ENCODE measurements at places on chromosomes 7 and 10.

DNA sequence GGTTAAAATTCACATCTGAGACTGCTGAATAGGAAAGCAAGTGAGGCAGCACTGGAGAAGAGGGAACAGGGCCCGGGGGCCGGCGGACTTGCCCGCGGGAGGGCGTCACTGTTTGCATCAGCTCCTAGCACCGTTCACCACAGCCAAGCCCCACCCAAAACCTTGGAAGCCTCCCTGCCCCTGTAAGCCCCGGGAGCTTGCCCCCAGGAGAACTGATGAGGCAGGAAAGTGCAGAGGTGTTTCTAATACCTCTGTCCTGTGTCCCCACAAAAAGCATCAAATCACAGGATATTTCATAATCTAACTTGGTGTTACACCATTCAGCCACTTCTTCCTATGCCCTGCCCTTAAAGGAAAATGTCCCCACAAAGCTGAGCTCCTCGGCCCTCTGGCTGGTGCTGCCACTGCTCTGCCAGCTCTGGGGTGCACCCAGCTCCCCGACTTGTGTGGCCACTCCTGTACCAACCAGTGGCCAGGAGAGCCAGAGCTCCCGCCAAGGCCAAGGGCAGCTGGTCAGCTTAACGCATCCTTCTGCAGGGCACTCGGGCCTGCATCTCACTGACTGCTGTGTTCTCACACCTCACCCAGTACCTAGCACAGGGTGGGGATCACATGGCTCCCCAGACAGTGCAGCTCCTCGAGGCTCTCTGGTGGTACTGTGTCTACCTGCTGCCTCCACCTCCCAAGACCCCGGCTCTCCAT lies 47.3 kb upstream of the CNPY1 start:
- no peak for DNase-seq

DNA sequence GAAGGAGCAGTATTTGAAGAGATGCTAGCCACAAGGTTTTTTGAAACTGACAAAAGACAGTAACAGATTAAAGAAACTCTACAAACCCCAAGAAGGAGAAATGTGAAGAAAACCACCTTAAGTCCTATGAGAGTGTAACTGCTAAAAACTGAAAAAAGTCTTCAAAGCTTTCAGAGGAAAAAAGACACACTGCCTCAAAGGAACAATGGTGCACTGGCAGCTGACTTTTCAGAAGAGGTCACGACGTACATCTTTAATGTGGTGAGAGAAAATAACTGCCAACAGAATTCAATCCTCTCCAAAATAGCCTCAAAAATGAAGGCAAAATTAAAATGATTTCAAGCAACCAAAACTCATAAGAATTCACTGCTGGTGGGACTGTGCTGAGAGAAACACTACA lies 94.0 kb downstream of the VIPR2 start:
- DNase-seq: no peak

GRCh38 chr10:90930971-90931871 lies 10.3 kb upstream of the ANKRD1 start:
- no peak for DNase-seq

- DNase-seq: no peak
Observed at GRCh38 chr7:86720306-86720705, 76.6 kb downstream of the GRM3 start.

GRCh38 chr7:41685684-41686083 lies 17.2 kb downstream of the INHBA start:
- DNase-seq: no peak

- no peak for DNase-seq
Observed at GRCh38 chr10:44958196-44958897, 1.3 kb upstream of the RASSF4 start.

GRCh38 chr10:86262688-86263181 lies 103.9 kb downstream of the GRID1 start:
- DNase-seq: no peak

DNA sequence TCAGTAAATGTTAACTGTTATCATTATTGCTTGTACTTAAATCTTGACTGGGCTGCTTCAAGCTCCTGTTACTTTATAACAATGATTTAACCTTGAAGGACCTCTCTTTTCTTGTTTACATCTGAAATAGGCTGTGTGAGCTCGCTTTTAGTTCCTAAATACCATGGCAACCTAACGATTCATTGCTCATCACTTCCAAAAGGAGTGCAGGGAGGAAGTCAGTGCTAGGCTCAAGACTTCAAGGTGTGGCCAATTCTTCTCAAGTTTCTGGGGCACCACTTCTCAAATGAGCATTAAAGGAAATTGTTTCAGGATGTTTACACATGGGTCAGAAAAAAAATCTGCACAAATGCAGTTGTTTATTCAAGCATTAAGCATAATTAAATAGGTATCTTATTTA lies 284.2 kb downstream of the MTERF1 start:
- DNase-seq: no peak

All from DMS153 (cell line).